ENCODE measurements at places on chromosomes 3 and 15. TPM values are rescaled to one million over a fixed set of nuclear protein-coding genes. Genes with fewer than 3 reads are reported as not detected.

Gene KCNMB2
- 15.4 TPM for total RNA-seq

Gene OXSR1
- 54.9 TPM for total RNA-seq

Gene LIPH
- not detected for total RNA-seq

Gene SIDT1
- total RNA-seq: 6.2 TPM

Gene PPCDC
- 7.2 TPM for total RNA-seq

Gene TFRC
- total RNA-seq: 113 TPM

Gene WDR49
- total RNA-seq: 21.4 TPM

Gene KBTBD13
- not detected for total RNA-seq

Gene FSTL1
- 63.8 TPM for total RNA-seq

Gene EIF5A2
- total RNA-seq: 9.5 TPM

Gene PPP2R3A
- 37.9 TPM for total RNA-seq

Gene MEIS2
- total RNA-seq: 151 TPM

Gene CEMIP
- total RNA-seq: 4.4 TPM

Gene TMCO5A
- not detected for total RNA-seq

Gene GOLGA6L7
- total RNA-seq: not detected

Gene CPN2
- not detected for total RNA-seq

Gene PRR23C
- total RNA-seq: not detected
